ENCODE measurements at places on chromosomes 7 and 10.

DNA sequence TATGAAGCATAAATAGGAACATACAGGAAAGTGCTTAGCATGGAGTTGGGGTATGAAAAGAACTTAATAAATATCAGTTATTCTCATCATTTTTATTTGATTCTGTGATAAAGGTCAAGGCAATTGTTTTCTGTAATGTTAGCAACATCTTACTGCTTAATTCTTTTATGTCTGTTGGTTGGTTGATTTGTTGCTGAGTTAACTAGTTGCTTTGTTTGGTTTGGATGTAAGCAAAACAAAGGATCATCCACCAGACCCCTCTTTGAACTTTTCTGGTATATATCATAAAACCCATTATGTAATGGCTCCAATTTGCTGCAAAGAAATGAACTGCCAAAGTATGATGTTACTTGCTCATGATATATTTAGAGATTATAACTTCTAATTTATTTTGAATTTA is 44.5 kb downstream of the CH25H start:
- no peak for DNase-seq

DNA sequence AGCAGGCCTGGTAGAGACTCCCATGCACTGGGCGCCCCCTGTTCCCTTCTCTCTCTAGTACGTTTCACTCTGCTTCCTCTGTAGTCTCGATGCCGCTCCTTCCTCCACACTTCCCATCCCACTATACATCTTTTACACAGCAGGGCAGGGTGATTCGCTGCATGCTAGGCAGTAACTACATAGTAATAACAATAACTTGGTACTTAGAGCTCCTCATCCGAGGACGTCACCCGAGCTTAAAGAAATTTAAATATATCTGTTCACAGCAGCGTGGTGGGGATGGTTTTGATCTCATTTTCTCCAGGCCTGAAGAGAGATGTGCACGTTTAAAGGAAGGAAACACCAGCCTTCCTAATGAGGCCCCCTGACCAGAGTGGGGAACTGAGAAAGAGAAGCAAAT is 276.9 kb downstream of the SKAP2 start:
- no peak for DNase-seq

DNA sequence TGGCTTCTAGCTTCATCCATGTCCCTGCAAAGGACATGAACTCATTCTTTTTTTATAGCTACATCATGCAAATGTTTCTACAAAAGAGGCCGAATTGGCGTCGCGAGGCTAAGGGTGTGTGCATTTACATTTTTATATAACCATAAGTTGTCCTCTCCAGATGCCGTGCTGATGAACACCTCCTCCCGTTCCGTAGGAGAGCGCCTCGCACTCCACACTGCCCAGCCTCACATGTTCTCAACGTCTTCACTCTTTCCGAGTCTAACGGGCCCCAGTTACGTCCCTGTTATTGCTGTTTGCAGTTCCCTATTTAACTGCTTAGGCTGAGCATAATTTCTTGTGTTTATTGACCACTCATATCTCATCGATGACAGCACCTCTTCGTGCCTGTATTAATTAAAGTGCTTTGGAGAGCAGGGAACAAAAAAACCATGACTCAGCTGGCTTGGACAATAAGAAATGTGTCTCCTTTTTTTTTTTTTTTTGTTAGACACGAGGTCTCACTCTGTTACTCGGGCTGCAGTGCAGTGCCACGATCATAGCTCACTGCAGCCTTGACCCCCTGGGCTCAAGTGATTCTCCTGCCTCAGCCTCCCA is 113.5 kb upstream of the SDK1 start:
- no peak for DNase-seq

DNA sequence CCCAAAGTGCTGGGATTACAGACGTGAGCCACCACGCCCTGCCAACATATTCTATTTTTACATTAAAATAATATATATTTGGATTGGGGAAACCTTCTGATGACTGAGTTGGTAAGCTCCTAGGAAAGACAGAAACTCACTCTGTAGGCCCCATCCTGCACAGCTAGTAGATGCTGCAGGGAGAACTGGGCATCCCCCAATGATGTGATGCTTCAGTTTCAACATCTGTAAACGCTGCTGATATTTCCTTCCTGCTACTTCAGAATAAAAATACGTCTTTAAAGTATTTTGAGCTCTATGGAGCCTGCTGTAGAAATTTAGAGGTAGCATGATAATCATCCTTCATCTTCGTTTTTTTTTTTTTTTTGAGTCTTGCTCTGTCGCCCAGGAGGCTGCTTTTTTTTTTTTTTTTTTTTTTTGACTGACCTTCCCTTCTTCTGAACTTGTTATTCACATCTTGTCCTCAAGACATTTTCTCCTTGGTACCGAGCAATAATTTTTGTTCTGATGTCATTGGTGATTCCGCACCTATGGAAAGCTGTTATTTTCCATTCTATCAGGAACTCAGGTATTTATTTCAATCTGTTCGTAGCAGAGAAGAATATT is 21.8 kb upstream of the INPP5F start:
- DNase-seq: no peak

- DNase-seq: no peak
These were observed 153.9 kb downstream of the AGMO start for GRCh38 chr7:15407910-15408309.

GRCh38 chr10:78524941-78525340 is 491.3 kb downstream of the RPS24 start:
- no peak for DNase-seq

DNA sequence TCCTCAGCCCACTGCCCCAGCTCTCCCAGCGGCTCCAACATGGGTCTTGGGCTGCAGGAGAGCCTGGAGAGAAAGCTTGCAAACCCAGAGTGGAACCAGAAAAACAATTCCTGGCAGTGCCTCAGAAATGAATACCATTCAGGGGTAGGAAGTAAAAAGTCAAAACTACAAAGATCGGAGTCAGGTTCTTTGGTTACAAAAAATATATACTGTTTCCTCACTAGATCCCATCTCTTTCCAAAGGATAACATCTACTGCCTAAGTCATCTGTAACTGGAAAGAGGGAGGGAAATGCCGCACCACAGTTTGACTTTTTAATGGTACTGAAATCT is 14.9 kb downstream of the CREB3L2 start:
- no peak for DNase-seq

DNA sequence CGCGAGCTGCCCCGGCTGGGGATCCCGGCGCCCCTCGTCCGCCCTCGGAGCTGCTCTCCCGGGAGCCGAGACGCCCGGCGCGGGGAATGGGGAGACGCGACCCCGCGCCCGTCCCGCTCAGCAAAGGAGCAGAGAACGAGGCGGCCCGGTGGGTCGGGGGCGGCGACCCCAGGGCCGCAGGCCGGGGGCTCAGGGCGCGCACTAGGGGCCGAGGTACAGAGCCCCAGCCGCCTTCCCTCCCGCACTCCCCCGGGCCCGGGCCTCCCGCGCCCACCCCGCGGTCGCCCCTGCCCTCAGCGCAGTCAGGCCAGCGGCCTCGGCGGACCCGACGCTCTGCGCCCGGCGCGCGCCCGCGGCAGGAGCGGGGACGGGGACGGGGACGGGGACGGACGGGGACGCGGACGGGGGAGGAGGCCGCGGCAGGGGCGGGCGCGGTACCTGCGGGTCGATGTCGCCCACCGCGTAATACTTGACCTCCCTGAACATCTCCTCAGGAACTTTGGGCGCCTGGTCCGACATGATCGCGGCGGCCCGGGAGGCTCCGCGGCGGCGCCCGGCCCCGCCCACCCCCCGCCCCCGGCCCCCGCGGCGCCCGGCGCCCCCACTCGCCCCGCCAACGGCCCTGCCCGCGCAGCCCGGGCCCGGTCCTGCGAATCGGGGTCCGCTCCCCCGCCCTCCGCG is 373 bp downstream of the PAXIP1 start:
- DNase-seq: no peak

- DNase-seq: no peak
These were observed 8.0 kb upstream of the ZCCHC24 start for GRCh38 chr10:79453392-79453791.

GRCh38 chr7:1692515-1693418 is 22.7 kb downstream of the ELFN1 start:
- DNase-seq: no peak

- no peak for DNase-seq
These were observed 12.7 kb upstream of the ABCC2 start for GRCh38 chr10:99769706-99770105.

- DNase-seq: no peak
These were observed 738 bp upstream of the NCAPG2 start for GRCh38 chr7:158705234-158705850.

DNA sequence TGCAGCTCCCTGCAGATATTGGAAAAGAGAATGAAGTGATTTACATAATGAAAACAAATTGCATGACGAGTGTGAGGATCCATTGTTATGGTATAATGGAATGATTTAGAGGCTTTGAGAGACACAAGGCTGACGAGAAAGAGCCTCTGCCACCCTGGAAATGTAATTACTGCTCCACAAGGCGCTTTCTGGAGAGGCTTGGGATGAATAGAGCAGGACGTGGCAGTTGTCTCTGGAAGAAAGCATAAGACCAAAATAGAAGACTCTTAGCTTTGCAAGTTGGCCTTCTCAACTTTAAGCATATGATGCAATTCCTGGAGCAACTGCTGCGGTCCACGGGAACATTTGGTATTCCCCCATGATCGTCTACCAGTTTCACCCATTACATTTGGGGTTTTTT is 181.9 kb upstream of the TCF7L2 start:
- DNase-seq: no peak

- DNase-seq: no peak
These were observed 677.0 kb upstream of the POT1 start for GRCh38 chr7:125606671-125607070.

DNA sequence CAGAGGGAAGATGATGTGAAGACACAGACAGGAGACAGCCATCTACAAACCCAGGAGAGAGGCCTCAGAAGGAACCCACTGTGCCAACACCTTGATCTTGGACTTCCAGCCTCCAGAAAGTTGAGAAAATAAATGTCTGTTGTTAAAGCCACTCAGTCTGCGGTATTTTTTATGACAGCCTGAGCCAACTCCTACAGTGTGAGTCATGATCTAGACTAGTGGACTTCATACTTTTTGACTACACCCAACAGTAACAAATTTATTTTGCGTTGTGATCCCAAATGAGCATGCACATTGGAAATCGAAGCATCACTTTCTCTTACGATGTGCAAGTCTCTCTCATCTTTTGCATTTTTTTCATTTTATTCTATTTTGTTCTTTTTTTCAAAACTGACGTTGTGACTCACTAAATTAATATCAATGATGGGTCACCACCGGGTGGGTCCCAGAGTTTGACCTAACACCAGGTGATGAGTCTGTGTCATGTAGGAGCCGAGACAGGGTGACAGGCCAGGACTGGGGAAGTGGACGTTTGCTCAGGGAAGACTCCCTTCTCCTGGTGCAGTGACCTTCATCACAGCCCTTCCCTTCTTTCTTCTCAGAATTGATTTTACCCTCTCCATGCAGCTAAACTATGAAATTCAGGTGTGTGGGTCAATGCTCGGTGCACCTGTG is 28.9 kb downstream of the PHYH start:
- DNase-seq: peak; percentile 5

DNA sequence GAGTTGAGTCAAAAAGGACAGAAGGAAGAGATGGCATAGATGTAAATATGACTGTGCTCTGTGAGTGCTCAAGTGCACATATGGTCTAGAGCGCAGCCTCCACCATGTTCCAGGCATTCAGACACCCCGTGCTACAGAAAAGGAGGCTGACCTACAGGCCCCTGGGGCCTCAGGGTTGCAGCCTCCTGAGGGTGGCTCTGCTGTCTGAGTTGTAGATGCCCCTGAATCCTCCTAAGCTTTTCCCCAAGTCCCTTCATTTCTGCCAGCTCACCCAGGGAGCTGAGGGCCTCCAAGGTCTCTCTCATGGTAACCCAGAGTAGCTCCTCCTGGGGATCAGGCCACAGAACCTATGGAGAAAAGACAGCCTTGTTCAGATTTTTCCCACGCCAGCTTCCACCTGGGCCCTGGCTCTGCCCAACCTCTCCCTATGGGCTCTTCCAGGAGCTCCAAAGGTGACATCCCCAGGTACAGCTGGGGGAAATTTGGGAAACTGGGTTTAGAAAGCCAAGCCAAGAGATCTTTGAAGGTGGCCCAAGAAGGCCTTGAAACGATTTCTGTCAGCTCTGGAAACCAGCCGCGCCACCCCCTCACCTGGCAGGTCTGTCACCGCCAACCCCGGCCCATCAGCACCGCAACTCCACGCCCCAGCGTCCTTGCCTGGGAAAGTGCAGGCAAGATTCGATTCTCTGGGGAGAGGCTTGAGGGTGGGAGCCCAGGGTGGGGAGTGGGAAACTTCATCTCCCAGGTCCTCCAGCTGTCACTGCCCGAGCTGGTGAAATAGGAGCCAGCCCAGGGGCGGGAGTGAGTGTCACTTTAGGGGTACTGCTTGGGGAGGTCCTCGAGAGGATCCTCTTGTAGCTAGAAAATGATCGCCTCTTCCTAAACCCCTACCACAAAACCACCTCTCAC is 2.4 kb downstream of the ZNF467 start:
- DNase-seq: no peak

DNA sequence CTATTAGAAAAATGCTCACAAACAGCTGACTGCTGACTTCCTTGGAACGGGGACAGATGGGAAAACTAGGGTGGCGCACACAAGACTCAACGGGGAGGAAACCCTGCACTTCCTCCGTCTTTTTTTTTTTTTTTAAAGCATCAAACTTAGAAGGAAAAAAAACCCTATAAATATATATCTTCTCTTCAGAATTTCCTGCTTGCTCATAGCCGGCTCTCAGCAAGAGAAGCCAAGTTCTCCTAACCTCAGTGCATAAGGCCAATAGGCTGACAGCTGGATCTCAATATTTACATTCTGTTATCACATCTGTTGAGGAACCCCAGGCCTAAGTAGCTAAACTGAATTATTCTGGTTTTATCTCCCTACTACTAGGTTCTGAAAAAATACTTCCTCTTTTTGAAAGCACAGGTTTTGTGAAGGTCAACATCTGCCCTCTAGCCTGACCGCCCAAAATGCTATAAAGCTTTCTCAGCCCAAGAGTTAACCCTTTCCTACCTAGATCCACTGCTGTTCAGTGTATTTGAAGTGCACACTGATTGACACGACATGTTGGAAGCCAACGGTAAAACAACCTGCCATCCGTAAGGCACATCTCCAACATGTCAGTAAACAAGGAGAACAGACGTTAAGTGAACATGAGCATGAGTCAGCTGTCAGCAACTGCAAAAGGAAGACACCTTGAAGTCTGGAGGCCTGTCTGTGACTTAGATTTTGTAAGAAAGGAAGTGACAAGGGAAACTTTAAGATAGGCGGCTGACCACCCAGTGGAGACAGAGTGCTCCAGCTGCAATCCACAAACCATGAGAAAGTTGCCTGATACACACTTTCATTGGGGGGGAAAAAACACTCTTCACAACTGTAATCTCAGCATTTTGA is 83.8 kb downstream of the EBLN1 start:
- DNase-seq: no peak

- DNase-seq: no peak
These were observed 29.1 kb downstream of the SPOCK2 start for GRCh38 chr10:72058989-72059842.

- no peak for DNase-seq
These were observed 40.7 kb downstream of the KDM7A start for GRCh38 chr7:140136073-140136472.

GRCh38 chr10:60093317-60093716 is 187.0 kb upstream of the CCDC6 start:
- no peak for DNase-seq

Measured in fibroblast of skin of right quadriceps (primary cell).